ENCODE measurements at places on chromosomes 7 and 10.

DNA sequence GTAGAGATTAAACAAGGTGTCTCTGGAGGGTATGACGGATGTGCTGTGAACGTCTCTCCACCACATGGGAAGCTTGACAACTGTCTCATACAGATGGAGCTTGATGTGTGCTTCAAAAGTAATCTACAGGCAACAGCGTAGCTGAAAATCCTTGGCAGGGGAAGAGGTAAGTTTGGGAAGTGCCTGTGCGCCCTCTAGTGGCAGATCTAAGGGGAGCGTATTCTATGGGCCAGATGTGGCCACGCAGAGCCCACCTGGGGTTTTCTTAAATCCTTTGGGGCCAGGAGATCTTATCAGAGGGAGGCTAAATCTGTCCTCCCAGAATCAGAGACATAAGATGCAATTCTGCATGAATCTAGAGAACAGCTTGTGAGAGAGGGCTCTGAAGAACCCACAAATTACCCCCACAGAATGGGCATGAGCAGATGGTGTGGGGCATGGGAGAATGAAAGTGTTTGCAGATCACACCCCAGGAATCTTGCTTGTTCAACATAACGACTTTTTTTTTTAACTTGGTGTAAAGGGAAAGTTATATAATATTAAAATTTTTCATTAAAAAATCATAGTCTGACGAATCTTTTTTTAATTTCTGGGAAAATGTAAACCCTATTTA is 91.2 kb upstream of the MPP7 start:
- peak; percentile 9 for DNase-seq

DNA sequence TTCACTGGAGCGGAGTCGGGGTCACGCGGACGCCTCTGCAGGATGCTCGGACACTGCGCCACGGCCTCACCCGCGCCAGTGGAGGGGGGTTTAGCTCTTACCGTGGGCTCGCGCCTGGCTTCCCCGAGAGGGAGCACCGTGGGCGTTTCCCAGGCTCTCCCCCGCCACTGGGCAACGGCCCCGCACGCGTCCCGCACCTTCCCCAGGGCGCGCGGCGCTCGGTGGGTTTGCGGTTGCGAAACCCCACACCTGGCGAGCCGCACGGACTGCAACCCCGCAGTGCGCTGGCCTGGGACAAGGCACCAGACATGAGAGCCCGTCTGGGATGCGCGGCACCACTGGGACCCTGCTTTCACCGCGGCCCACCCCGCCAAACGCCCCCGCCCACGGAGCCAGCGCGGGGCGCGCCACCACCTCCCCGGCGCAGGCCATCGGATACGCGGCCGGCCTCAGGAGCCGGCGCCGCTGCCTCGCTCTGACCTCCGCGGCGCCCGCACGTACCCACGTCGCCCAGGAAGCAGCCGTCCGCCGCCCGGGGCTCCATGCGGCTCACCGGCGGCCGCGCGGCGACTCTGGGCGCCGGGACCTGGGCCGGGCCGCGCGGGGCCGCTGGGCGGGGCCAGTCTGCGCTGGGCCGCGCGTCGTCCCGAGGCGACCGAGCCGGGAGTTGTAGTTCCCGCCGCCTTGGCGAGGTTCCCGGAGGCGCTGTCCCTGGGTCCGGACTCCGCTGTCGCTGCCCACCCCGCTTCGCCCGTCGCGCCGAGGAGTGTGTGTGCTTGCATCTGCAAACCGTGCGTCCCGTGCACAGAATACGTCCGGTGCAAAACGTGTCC is at the start of gene ASB13:
Gene ASB13 (minus strand): TSS at position 588 of the 833 bp plus-strand sequence. CDS start 44 bp downstream, at position 544.
- peak; percentile 25 for DNase-seq

- DNase-seq: no peak
These were observed 138.8 kb downstream of the DKK1 start for GRCh38 chr10:52452600-52453493.

DNA sequence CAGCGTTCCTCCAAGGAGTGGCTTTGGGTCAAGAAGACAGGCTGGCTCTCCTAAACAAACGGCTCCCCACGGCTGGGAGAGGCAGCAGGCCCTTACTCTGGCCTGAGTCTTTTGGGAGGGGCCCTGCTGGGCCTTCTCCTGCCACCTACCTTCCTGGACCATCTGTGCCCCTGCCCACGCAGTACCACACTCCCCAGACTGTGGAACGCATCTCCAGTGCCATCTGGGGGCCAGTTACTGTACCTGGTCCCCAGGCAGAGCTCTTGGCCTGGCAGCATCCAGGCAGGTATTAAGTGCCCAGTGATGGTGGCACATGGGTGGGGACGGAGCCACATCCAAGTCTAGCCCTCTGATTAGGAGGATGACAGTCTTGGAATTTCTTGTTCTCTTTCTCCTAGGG is 14.4 kb downstream of the ALKBH4 start:
- DNase-seq: no peak

- DNase-seq: no peak
These were observed 106.7 kb downstream of the REEP3 start for GRCh38 chr10:63627881-63628296.

DNA sequence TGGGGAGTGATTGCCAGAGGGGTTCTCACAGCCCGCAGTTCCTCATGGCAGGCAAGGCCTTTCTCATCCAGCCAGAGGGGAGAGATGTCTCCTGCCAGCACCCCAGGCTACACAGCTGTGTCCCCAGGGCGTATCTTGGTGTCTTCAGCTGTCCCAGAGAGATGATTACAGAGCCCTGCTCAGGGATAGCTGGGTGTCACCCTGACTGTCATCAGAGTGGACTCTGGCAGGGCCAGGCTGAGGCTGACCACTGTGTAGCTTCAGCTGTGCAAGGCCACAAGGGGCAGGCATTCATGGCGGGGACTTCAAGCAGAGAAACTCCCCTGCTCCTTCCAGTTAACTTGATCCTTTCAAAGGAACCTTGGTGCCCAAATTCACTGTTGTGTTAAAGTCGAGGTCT is 124.2 kb downstream of the RGS10 start:
- no peak for DNase-seq

DNA sequence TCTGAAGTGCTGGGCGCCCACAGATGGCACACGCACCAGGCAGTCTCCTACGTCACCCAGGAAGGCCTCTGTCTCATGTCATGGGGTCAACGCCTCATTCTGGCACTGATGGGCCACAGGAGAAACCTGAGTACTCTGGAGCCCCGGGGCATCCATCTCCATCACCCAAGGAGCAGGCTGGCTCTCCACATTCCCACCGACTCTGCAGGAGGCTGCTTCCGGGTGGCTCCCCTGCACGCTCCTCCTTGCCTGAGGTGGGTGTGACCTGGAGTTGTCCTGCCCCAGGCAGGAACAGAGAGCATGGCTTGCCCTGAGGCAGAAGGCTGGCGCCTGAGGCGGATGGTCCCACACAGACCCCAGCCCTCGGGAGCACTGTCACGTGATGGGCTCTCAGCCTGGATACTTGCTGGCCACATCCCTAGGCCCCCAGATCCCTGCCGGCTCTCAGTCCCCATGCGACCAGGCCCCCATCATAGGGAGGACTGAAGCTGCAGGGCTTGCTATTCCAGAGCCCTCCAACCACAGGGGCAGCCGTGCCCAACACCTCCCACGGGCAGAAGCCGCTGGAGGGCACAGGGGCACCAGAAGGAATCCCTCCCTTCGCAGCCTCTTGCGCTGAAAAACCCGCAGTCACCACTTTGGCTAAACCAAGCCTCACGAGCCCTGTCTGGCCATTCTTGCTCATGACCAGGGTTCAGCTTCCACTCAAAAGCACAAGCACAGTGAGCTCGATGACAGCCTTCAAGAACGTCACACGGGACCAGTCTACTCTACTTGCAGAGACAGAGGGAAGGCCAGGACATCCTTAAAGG is 80.7 kb downstream of the MAD1L1 start:
- DNase-seq: no peak

GRCh38 chr7:26618898-26619297 is 245.5 kb downstream of the SKAP2 start:
- no peak for DNase-seq

DNA sequence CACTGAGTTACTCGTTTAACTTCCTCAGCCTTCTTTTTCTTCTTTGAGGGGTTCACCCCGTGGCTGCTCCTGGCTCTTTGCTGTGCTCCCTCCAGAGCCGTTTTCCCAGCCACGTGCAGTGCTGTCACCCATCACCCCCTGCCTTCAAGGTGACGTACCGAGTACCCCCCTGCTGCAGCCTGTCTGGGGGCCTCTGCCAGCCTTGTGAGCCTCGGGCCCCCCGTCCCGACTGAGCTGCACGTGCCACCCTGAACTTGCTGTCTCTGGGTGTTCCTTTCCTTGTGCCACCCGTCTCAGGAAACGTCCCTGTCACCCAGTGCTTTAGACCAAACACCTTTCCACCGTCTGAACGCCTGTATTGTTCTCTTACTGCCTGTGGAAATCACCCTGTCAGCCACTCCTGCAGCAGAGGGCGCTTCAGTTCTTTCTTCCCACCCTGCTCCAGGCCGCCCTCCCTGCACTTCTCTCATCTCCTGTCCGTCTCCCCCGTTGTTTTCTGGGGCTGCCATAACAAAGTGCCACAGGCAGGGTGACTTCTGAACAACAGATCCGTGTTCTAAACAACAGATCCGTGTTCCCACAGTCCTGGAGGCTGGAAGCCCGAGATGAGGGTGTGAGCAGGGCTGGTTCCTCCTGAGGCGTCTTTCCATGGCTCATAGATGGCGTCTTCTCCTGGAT is 44.6 kb downstream of the WDR37 start:
- DNase-seq: no peak

DNA sequence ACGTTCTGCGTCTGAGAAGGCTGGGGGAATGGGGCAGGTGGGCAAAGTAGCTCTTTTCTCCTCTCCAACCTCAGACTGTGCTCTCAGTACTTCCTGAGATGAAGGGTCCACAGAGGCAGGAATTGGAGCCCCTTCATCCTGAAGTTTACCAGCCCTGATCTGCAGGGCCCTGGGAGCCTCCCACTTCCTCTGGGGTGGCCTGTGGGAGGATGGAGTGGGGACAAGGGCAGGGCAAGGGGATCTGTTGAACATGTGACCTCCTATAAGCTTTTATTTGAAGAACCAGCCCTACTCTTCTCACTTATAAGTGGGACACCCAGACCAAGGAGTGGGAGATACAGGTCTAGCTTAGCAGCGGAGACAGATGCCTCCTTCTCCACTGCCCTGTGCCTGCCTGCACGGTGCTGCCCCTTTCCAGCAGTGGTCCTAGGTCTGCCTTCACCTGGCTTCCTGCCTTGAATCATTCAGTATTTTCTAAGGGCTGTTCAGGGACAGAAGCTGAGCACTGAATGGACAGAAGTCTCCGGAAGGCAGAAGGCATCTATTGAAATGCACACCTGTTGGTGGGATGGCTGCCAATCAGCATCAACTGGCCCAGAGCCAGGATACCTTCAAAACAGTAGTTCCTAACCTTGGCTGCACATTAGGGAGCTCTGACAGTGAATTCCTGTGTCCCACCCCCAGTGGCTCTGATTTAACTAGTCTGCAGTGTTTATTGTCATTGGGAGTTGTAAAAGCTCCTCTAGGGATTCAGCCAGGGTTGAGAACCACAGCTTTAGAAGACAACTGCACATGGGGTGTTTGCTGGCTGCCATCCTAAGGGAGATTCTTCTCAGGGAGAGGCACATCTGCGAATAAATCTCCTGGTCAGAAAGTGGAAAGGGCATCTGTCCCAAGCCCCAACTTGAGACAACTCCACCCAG is 2.7 kb upstream of the ARHGAP22 start:
- DNase-seq: no peak

DNA sequence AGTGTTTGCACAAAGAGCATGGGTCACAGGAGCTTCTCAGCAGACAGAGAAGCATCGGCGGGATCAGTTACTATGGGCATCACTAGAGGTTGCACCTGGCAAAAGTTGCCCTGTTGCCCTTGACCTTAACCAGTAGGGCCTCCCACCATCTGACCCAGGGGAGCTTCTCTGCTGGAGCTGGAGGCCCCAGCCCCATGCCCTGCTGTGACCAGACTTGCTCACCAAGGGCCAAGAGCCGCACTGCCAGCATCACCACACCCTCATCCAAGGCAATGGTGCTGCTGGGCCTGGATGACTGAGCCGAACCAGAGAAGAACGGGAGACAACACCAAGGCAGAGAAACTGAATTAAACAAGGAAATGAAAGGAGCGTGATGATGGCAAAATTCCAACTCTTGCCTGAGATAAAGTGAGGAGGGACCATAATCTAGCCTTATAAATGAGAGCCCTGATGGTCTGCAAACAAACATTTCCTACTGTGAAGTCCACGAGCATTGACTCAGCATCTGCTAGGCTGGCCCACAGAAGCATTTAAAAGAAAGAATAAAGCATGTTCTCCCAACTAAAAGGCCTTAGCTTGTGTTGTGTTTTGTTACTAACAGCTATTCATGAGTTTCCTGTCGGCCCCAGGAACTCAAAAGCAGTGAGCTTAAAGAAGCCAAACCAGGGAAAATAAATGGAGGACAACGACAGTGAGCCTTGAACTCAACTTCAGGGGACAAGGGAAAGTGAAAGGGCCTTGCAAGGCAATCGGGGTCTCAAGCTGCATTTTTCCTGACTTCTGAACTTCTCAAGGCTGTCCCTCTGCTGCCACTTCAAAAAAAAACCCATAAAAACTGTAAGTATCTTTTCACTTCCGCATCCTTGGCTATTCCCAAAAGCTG is 60.4 kb downstream of the AFAP1L2 start:
- no peak for DNase-seq

GRCh38 chr7:157595086-157595855 is 258.5 kb downstream of the DNAJB6 start:
- DNase-seq: no peak

DNA sequence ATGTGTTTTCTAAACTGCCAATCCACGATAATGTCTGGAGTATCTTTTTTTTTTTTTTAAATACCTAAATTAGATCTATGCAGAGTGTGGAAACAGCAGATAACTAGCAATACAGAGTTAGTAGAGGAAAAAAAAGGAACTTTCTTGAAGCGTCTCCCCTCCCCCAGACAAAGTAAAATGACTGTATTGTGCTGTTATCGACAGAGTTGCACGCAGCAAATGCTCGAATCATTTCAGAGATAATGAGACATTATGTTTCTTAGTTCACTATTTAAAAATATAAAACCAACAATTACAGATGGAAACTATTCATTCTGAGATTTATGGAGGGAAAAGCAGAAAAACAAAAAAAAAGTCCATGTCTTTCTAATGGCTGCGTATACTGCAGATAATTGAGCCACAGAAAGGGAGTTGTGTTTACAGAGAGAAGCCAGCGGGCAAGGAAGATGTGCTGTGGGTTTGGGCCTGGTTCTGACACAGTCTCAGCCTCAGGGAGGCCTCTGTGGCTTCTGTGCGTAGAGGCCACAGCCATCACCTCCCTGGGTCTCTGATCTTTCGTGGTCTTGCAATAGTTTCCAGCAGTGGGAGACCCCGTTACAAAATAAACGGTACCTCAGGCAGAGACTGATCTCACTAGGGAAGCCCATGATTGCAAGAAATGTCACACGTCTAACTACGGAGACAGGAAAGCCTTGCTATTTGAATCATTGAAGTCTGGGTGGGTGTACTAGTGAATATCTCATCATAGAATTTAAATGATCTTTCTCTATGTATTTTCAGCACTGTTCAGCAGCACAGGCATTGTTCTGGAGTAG is 19.1 kb upstream of the KLF6 start:
- DNase-seq: no peak

DNA sequence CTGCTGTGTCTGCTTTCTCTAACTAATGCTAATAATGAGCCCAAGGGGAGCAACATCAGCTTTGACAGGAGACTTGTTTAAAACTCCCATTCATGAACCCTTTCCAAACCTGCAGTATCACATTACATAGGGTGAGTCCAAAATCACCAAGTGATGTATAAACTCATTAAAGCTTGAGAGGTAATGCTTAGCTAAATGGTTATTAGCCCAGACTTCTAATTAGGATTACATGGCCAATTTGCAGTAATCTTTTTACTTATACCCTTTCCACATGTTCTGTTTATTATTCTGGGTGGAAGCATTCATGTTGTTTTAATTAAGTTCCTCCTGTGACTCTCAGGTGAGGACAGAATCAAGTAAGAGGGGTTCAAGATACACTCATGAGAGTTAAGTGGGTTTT is 17.5 kb downstream of the ZNF138 start:
- no peak for DNase-seq
